ENCODE measurements at places on chromosomes 12 and 14. TPM values are rescaled to one million over a fixed set of nuclear protein-coding genes. Genes with fewer than 3 reads are reported as not detected.
A peak's percentile ranks its signal among the peaks of the same experiment; 100 is the strongest.

Gene TOMM20L
- not detected for polyA plus RNA-seq

DNA sequence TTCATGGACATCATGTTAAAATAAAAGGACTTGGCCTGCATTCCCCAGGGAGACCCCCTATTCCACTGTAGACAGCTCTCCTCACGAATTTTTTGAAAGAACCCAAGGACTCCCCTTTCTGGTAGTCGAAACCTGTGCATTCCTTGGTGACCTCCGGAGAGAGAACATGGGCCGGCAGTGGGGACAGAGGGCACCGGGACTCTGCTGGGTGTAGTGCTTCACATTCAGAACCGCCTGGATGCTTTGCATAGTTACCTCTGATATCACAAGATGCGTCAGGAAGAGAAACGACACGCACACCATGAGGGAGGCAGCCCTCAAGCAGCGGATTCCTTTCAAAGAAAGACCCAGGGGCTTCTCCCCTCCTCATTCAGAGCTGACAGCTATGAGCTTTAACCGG is 9.7 kb downstream of the CKAP4 start:
- no peak for DNase-seq
- H3K36me3 ChIP-seq = no peaks in the 10 kb centered on the region
- H3K27ac ChIP-seq = no peak overlapping the region
- no peaks in the 10 kb centered on the region for H3K27me3 ChIP-seq
- no peaks in the 10 kb centered on the region for H3K4me1 ChIP-seq

DNA sequence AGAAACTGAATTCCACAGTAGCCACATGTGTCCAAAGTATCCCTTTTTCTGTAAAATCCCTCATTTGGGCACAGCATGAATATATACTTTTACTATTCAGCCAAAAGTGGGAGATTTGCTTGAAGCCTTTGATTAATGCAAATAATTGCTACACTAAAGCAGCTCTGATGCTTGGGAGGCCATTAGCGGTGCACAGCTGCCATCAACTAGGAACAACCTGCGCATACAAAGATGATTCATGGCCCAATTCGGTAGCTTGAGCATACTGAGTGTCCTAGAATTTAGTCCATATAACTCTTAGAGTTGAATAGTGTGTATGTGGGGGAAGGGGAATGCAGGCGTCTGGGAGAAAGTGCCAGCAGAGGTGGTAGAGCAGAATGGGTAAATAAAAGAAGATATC is 277.0 kb upstream of the RMST start:
- H3K27ac ChIP-seq = no peak overlapping the region
- DNase-seq = no peak
- no peaks in the 10 kb centered on the region for H3K27me3 ChIP-seq
- H3K4me3 ChIP-seq = no peak overlapping the region
- no peaks in the 10 kb centered on the region for H3K4me1 ChIP-seq

DNA sequence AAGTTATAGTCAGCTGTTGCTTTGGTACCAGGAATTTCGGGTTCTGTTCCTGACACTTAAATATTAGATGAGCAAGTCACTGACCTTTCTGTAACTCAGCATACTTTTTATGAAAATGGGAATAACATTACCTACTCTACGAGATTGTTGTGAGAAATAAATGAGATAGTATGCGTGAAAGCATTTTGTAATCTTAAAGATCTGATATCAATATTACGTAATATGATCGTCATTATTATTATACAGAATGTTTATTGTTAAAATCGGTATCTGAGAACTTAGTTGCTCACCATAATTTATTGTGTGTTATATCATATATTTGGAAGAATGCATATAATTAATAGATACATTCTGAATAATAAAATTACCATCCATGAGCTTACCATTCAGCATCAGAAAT is 6.1 kb upstream of the NECAP1 start:
- H3K36me3 ChIP-seq = no peaks in the 10 kb centered on the region
- no peaks in the 10 kb centered on the region for H3K4me1 ChIP-seq
- H3K4me3 ChIP-seq = no peak overlapping the region
- no peaks in the 10 kb centered on the region for H3K27me3 ChIP-seq
- DNase-seq = no peak
- no peak overlapping the region for H3K27ac ChIP-seq

Gene JDP2
- 20.1 TPM for polyA plus RNA-seq

DNA sequence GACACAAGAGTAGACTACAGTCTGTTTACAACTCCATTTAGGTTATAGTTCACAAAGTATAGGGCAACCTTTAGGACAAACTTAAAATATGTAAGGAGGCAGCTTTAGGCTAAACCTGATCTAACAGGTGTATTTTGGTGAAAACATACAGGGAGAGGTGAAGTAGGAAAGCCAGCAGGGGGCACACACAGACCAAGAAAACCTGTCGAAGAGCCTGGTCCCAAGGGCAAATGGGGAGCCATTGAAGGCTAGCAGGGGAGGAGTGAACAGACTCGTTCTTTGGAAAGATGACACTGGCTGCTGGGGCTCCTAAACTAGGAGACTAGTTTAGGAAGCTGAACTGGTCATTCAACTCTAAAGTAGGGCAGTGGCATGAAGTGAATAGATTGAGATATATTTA is 138.8 kb upstream of the WSCD2 start:
- no peaks in the 10 kb centered on the region for H3K4me1 ChIP-seq
- H3K36me3 ChIP-seq = no peaks in the 10 kb centered on the region
- peak; percentile 58 for DNase-seq

Gene PSEN1
- 33.5 TPM for polyA plus RNA-seq
